ENCODE measurements at places on chromosomes 16 and 17. TPM values are rescaled to one million over a fixed set of nuclear protein-coding genes. Genes with fewer than 3 reads are reported as not detected.

Gene OTOP2
- not detected for total RNA-seq

Gene RGS11
- total RNA-seq: 1.8 TPM

Gene ABCC11
- total RNA-seq: not detected

Gene ATF7IP2
- 30.4 TPM for total RNA-seq

Gene ABCA9
- total RNA-seq: not detected

Gene TNFRSF13B
- total RNA-seq: not detected

Gene TBC1D3B
- total RNA-seq: 0.54 TPM

Gene CCL7
- total RNA-seq: not detected

Gene LITAFD
- total RNA-seq: not detected

Gene NUPR1
- not detected for total RNA-seq

Gene KRT13
- not detected for total RNA-seq

Gene MSI2
- total RNA-seq: 41.8 TPM

Gene WFDC1
- 0.76 TPM for total RNA-seq

Gene GLG1
- total RNA-seq: 226 TPM

Gene MED13
- 45.8 TPM for total RNA-seq

Gene NUP93
- total RNA-seq: 166 TPM

Gene CLEC19A
- not detected for total RNA-seq

Gene MLKL
- 7.5 TPM for total RNA-seq

Gene NECAB2
- 1.4 TPM for total RNA-seq

Gene KSR1
- 35.6 TPM for total RNA-seq

Gene SLFN12L
- total RNA-seq: not detected

Gene UMOD
- not detected for total RNA-seq

Gene KRT39
- total RNA-seq: not detected

Gene VASN
- 15.5 TPM for total RNA-seq

Gene EPOP
- 1.7 TPM for total RNA-seq

Gene TBL3
- 157 TPM for total RNA-seq

Gene CA7
- 2.5 TPM for total RNA-seq

Gene ST6GALNAC2
- not detected for total RNA-seq

Gene ASPA
- not detected for total RNA-seq

Gene PER1
- total RNA-seq: 40.5 TPM

Gene NPIPA2
- total RNA-seq: 6.7 TPM

Gene NOD2
- total RNA-seq: 3.3 TPM

Gene FBXW10B
- total RNA-seq: 0.31 TPM

Gene AURKB
- 128 TPM for total RNA-seq

Gene CAPNS2
- total RNA-seq: 0.83 TPM

Data from GM23338 (cell line).